ENCODE measurements at places on chromosomes 3 and 15.
A peak's percentile ranks its signal among the peaks of the same experiment; 100 is the strongest.

- peak; percentile 34 for DNase-seq
These were observed 67.6 kb downstream of the SLC6A11 start for GRCh38 chr3:10883478-10884234.

DNA sequence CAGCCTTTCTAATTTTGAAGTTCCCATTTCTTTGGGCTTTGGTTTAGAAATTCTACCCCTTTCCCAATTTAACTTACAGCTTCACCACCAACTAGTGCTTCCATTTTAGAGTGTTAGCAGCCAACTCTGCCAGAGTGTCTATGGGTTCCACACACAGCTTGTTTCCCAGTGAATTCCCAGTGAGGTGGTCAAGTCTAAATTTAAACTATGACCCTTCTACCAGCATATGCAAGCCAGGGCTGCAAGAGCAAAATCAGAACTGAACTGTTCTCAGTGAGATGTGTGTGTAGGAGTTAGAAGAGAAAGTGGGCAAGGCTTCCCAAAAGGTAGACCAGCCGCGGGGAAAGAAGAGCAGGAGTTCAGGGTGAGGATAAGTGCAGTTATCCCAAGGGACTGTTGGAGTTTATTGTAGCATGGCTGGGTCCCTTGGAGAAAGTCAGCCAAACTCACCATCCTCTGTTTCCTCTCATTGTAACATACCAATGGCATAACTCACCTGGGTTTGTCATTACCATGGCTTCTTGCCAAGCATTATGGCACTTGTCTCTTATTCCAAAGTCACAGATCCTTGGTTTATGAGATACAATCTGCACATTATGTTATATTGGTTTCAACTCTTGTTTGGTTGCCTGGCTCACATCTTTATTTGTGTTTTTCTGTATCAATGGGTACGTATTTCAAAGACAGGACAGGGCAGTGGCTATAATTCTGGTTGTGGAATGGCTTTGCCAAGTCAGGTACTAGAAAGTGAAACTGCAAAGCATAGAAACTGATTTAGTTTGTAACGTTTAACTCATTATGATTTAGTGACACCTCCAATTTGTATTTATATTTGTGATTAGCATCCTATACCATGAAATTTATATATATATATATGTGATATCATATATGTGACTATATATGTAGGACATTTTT, 130.2 kb upstream of the UMPS start:
- DNase-seq = peak; percentile 60

DNA sequence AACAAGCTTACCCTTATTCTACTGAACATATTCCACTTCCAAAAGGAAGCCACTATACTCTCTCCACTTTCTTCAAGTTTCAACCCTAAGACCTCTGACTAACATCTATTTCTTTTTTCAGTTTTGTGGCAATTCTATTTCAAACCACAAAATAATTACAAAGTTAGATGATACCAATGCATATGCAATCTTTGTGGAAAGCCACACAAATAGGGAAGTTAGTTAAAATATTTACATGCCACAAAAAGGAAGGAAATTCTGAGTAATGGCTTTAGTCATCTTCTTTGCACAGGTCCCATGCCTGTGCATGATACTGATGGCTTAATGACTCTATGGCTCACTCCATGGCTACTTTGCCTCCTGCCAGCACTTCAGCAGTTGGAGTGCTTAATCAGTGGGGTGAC, 57.0 kb upstream of the MCTP2 start:
- peak; percentile 49 for DNase-seq

GRCh38 chr3:25695731-25696420, 31.2 kb upstream of the TOP2B start:
- DNase-seq = no peak

DNA sequence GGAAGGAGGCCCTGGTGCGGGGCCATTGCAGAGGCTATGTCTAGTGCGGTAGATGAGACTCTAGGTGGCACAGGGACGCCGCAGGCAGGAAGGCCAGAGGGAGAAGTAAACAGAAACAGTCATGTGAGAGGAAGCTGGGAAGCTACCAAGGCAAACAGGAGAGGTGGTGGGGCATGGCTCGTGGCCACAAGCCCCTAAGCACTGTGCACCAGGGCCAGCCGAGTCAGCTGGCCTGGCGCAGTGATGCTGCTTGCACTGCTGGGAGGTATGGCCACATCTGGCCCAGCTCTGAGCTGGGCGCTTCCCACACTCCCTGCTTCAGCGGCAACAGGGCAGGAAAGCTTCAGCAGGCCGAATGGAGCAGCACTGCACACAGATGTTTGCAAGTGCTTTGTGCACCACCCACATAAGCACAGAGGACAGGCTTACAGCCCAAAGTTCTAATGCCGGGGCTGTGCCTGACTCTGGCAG, 76.6 kb downstream of the SRGAP3 start:
- DNase-seq = peak; percentile 59

DNA sequence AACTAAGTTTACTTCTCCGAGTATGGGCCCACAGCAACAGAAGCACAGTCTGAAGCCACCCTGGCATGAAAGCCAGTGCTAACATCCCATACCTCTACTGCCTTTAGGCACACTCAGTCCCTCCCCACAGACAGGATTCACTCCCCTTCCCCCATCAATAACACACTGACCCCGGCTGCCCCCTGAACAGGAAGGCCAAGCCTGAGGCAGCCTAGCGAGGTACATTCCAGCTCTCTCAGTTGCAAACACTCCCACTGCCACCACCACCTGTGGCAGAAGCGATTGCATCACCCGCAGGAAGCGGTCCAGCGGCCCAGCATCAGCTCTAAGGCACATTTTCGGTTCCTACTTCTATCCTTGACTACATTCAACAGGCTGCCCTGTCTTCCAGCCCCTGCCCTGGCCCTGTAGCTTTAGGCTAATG, 7.0 kb upstream of the BMF start:
- DNase-seq = peak; percentile 43

- no peak for DNase-seq
These were observed 77.7 kb upstream of the GPR149 start for GRCh38 chr3:154507727-154508126.

DNA sequence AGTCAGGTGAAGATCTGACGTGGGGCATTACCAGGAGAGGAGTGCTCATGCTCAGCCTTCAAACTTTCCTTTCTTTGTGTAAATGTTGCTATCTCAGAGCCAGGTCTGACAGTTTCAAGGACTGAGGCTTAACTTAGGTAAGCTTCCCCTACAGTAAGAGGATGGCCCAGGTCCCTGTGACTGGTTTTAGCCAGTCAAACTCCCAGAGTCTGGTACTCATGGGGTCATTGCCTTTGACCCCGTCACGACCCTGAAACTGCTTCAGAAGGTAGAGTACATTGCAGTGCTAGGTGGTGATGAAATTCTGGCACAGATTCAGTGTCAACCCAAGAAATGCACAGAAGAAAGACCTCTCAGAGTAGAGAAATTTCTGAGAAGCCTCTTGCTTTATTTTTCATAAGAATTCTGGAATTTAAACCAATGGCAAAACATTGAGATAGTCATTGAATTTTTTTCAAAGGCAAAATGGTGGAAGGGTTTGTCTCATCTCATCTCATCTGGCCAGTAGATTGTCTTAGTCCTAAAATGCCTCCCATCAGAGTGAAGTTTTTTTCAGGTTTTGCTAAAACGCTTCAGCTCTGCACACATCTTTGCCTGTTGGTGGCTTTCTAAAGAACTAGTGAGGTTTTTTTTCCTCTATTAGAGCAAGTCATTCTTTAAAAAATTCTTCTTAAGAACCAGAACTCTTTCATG, 23.1 kb downstream of the ZBTB38 start:
- DNase-seq = peak; percentile 53

- DNase-seq = no peak
These were observed 42.8 kb upstream of the ROBO1 start for GRCh38 chr3:79810581-79810980.

DNA sequence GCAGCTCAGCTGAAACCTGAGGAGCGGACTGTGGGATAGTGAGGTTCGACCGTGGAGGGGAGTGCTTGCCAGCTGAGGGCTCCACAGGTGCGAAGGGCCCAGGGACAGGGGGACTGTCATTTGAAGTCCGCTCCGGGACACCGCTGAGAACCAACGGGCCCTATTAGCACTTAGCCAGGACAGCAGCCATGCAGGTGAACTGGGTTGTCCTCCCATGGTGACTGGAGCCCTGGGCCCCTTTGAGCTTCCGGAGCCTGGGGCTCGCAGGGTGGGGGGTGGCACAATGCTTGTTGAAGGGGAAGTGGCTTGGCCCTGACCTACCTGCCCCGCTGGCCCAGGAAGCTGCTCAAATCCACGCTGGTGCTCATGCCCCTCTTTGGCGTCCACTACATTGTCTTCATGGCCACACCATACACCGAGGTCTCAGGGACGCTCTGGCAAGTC, 24.7 kb downstream of the PTH1R start:
- no peak for DNase-seq

GRCh38 chr15:41506796-41507341, 6.8 kb downstream of the LTK start:
- DNase-seq = peak; percentile 31

DNA sequence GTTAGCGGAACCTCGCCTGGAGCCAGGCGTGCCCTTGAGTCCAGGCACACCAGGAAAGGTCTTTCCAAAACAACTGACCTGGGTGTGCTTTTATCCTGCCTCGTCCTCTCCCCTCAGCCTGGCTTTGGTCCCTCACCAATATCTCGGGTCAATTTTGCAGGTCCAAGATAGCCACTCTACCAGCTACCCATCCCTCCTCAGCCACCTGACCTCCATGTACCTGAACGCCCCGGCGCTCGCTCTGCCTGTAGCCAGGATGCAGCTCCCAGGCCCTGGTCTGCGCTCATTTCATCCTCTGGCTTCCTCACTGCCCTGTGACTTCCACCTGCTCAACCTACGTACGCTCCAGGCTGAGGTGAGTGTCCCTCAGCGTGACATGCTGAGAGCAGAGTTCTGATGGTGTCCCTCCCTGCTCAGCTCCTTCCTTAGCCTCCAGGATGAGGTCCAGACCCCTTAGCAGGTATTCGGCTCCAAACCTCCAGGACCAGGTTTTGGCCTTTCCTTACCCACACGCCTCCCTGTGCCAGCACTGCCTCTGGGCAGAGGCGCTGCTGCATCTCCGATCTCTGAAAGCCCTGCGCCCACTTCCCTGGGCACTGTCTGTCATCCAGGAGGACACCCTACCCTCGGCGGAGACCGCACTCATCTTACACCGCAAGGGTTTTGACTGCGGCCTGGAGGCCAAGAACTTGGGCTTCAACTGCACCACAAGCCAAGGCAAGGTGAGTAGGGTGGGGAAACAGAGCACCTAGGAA, 14.1 kb downstream of the HDDC3 start:
- DNase-seq = no peak

DNA sequence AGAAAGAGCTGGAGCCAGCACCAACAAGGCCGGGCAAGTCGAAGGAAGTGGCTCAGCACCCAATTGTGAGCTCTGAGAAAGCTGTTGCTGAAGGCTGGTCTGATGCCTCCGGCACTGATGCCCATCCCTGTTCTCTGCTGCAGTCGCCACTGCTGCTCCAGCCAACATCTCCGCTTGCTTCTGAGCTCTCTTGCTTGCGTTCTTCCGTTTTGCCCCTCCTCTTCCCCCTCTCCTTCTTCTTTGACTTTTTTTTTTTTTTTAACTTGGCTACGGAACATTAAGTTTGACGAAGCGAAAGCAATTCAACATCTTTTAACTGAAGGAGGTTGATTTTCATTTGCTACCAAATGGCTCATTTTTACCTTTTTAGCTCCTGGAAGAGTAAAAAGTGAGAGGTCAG, 442.9 kb downstream of the MCTP2 start:
- DNase-seq = peak; percentile 89

DNA sequence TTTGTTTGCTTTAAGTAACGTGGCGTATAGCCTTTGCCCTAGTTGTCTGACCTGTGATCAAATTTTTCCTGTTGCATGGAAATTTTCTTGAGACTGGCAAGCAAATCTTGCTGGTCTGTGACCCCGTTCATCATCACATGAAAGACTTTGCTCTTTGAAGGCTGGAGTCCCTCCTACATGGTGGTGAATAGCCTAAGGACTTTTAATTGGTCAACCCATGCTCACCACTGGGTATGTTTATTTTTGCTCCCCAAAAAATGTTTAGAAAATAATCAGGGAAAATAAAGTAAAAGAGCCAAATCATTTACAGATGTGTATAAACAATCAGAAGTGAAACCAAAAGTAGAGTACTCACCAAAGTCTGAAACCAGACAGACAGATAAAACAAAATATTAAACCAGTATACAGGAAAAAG, 1075.3 kb upstream of the ALCAM start:
- peak; percentile 0 for DNase-seq

DNA sequence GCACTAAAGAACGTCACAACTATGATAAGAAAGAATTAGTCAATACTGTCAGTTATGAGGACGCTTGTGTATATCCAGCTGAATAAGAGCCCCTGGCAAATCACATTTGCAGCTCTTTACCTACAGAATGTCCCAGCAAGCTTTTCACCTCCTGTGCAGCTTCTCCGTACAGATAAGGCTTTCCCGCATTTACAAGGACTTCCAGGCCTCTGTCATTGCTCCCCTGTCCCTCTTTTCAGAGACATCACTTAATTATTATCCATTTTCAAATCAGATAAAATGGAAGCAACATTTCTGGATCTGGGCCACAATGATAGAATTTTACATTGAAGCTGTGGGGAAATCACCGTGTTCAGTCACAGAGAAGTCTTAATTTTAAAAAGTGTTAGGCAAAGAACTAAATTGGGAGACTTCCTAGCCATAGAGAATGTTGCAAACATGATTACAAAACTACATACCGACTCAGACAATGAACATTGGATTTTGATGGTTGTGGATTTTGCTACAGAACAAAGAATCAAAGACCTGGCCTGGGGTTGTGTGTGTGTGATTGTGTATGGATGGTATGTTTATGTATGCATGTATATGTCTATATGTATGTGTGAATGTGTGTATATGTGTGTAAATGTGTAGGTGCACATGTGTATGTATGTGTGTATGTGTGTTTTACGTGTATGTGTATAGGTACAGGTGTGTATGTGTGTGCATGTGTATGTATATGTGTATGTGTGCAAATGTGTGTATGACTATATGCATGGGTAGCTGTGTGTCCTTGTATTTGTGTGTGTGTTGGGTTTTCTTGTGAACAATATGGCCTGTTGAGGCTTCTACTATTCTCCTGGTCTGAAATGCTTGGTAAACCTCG, 41.5 kb downstream of the MGLL start:
- DNase-seq = no peak

- DNase-seq = no peak
These were observed 6.9 kb upstream of the KLHL40 start for GRCh38 chr3:42678447-42678846.

DNA sequence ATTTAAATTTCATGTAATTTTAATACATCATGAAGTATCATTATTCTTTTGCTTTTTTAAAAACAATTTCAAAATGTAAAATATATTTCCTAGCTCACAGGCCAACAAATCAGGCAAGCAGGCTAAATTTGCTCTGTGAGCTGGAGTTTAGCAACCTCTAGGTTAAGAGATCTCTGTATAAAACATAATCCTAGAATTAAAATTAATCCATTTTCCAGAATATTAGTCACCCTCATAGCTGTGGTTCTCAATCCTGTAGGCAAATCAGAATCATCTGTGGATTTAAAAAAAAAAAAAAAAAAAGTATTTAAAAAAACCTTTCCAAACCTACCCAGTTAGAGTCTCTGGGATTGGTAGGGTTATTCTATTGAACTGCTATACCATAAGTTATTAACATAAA, 209.7 kb downstream of the MINAR1 start:
- DNase-seq = no peak
